ENCODE measurements at places on chromosomes 12 and 14.

GRCh38 chr12:119444462-119445044 is 110.0 kb downstream of the CCDC60 start:
- DNase-seq, result peak; percentile 86

GRCh38 chr14:48563489-48563888 is 888.1 kb upstream of the MDGA2 start:
- DNase-seq, result no peak

GRCh38 chr14:77613201-77613600 is 3.2 kb downstream of the SPTLC2 start:
- DNase-seq, result no peak

DNA sequence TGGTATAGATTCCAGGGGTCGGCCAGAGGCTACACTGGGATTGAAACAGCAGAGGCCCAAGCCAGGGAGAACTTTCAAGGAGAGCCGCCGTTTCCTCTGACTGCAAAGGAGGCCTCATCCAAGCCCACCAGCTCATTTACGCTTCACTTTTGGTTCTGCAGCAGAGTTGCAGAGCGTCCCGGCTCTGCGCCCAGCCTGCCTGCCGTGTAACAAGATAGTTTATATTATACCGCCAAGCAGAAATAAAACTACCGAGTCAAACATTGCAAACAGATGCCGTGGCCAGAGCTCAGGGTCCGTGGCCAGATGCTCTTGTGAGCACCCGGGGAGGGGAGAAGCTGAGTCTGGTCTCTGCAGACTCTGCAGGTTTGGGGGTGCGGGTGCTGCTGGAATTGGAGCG is 60.7 kb upstream of the TBX3 start:
- DNase-seq, result no peak

GRCh38 chr12:78560633-78561032 is 303.9 kb upstream of the SYT1 start:
- DNase-seq, result peak; percentile 56

DNA sequence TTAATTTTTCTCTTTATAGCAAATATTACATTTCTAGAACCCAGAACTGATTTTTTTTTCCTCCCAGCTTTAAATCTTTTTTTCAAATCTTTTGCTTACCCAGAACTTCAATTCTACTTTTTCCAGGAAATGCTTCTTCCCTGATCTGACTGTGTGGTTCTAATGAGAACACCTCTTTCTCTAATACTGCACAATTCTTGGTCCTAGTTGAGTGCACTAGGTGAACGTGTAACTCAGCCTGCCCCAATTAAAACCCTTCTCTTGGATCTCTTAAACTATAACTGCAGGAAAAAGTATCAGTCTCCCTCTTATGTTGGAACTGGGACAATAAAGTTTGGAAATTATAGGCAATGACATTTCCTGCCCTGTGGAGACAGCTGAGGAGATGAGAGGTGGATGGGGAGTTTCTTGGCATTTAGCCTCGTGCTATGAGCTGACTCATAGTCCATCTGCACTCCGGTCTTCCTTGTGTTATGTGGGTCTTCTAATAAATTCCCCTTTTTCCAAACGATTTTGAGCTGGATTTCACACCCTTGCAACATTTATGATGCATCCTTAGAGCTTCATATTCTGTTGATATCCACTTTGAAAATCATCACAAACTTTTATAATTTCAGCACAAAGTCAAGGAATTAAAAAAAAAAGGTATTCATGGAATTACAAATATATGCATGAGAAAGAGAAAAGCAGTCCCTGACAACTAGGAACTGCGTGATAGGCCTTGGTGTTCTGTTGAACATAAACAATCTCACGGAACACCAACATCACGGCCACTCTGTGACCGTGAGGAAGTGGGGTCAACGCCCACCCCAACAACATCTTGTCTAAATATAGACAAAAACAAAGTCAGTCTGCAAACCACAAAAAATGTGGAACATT is 52.4 kb downstream of the BRMS1L start:
- DNase-seq, result no peak

Data from NCI-H82 (cell line).